Midbrain (tissue), 1 donor: ENCODE measurements at places on chromosomes 3 and 15.

DNA sequence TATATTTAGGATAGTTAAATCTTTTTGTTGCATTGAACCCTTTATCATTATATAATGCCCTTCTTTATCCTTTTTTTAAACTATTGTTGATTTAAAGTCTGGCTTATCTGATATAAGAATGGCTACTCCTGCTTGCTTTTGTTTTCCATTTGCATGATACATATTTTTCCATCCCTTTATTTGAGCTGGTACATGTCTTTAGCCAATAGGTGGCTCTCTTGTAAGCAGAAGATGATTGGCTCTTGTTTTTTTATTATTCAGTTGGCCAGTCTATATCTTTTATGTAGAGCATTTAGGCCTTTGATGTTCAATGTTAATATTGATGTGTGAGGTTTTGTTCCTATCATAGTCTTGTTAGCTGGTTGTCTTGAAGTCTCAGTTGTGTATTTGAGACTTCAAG is 99.5 kb upstream of the MCTP2 start:
- no peak for DNase-seq

DNA sequence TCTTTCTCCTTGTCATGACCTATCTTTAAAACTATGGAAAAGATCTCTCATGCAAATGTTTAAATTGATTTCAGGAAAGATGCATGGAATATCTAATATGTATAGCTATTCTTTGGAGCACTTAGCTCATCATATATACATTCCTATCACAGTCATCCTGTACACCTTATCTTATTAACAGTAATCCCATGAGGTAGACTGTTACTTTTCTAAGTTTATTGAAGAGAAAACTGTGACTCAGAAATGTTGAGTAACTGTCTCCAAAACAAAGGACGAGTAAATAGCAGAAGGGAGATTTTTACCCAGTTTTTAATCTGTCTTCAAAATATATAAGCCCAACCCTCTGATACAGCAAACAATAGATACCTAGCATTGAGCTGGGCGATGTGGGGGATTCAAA is 308.3 kb downstream of the GAP43 start:
- no peak for DNase-seq

DNA sequence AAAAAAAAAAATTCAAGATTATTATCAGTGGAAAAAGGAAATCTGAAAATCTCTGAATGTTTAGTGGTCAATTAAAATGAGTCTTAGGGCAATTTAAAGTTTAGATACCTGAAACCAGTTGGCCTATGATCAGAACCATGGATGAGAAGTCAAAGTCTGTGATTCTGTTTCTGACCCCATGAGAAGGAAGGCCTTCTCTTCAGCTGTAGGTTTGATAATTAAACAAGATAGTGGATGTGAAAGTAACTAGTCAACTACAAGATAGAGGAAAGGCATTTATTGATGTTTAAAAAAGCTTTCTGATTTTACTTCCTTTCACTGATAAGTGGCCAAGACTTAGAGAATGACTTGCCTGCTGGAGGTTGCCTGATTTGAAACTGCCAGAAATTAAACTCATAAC is 8.7 kb downstream of the PLS1 start:
- no peak for DNase-seq

DNA sequence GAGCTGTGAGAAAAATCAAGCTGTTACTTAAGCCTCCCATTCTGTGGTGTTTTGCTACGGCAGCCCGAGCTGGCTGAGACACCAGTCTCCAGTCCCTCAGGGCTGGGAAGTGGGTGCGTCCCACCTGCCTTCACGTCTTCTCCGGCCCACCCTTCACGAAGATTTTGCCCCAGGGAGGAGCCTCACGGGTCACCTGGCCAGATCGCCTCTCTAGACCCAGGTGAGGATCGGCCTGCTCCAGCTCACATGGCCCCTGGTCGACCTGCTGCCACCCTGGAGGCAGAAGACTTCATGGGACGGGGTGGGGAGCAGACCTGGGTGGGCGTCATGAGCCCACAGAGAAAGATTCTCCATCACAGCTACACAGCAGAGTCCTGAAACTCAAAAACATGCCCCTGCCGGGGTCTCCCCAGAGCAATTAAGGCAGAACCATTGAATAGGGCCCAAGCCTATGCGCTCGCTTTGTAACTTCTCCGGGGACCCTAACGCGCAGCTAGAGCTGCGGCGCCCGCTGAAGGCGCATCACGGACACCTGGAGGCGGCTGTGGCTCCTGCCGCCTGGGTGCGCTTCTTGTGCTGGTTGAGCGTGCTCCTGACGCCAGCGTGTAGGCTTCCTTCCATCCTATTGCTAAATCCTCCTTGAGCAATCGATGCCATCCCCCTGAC is 92.6 kb upstream of the ALDH1A3 start:
- no peak for DNase-seq

DNA sequence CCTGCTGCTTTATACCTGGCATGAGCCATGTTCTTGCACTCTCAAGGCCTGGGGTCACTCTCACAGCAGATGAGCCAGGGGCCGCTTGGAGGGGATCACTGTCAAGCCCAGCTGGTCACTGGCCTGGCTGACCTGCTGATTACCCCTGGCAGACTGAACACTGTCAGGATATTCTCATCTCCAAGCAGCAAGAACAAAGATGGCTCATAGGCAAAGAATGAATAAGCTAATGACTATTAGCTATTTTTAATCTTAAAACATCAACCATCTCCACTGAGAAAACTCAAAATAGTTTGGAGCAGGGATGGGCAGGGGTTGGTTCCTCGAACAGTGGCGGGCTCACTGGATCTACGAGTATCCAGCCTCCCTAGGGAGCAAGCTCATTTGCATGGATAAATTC is 64.4 kb upstream of the ACAN start:
- DNase-seq: no peak

DNA sequence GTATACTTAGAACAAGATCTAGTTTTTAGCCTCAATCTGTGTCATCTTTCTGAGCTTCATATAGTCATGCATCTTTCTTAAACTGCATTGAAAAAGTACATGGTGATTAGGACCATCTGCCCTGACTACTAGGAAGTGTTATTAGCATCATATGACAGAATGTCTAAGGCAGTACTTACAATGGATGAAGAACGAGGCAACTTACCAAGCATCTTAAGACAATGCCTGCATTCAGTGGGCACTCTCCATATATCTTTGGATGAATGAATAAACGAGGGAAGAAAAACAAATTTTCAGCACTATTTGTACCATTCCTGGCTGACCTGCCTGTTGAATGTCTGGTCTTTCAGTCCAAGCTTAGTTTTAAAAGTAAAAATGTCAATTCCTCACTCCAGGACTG is 185.4 kb upstream of the EPHA3 start:
- DNase-seq: no peak

GRCh38 chr15:62636823-62637573 is 405.5 kb upstream of the TPM1 start:
- DNase-seq: no peak

- no peak for DNase-seq
These were observed 854 bp upstream of the NPTN start for GRCh38 chr15:73633991-73634495.

- no peak for DNase-seq
These were observed 35.9 kb downstream of the KY start for GRCh38 chr3:134614955-134615354.

GRCh38 chr3:74067296-74067695 is 442.6 kb upstream of the PDZRN3 start:
- no peak for DNase-seq

GRCh38 chr15:62835351-62835750 is 207.2 kb upstream of the TPM1 start:
- no peak for DNase-seq

DNA sequence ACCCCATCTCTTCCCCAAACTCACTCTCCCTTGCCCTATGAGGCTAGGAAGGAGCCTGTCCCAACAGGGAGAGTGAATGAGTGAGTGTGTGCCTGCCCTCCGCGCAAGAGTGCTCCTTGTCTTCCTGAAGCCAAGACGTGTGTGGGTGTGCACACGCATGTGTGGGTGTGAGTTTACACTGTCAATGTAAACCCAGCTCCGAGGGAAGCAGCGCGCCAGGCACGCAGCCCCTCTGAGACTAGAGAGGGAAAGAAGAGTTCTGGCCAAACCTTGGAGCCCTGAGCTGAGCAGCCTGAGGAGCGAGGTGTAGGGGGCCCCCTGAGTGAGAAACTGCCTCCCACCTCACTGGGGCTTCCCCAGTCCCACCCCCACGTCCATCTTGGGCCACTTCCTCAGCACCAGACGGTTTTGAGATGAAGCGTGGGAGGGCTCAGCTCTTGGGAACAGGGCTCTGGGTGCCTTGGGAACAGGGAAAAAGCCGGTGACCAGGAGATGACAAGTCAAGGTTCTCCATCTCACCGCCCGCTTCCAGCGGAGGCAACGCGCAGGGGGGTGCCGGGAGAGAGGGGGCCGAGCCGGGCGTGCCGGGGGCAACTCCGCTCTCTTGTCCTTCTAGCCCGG is 5.1 kb downstream of the MECOM start:
- no peak for DNase-seq

DNA sequence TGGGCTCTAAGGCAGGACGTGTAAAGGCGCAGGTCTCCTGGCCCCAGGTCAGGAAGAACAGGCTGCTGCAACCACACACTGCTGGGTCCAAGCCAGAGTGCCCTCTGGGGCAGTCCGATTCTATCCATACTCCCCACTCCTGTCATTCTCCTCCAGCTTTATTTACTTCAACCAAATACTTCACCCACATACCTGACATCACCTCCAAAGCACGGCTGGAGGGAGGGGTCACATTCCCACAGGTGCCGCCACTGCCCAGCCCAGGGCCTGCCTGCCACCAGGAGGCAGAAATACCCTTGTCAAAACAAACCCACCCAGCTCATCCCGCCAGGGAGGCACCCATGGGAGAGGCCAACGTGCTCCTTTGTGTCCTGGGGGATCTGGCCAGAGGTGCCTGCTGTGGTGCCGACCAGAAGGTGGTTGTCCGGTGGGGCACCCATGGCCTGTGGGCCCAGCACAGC is 100.4 kb downstream of the DAPK2 start:
- DNase-seq: no peak

GRCh38 chr3:151281671-151282324 is 3.5 kb upstream of the P2RY14 start:
- no peak for DNase-seq

- DNase-seq: no peak
These were observed 30.2 kb upstream of the HCLS1 start for GRCh38 chr3:121690777-121691405.

GRCh38 chr15:89857673-89858072 is 36.1 kb downstream of the AP3S2 start:
- DNase-seq: no peak

- peak; percentile 15 for DNase-seq
These were observed 57.0 kb downstream of the IQSEC1 start for GRCh38 chr3:13016083-13016720.

GRCh38 chr3:71977525-71977924 is 192.6 kb upstream of the PROK2 start:
- no peak for DNase-seq

GRCh38 chr15:29135309-29135657 is 134.3 kb downstream of the NSMCE3 start:
- DNase-seq: no peak

DNA sequence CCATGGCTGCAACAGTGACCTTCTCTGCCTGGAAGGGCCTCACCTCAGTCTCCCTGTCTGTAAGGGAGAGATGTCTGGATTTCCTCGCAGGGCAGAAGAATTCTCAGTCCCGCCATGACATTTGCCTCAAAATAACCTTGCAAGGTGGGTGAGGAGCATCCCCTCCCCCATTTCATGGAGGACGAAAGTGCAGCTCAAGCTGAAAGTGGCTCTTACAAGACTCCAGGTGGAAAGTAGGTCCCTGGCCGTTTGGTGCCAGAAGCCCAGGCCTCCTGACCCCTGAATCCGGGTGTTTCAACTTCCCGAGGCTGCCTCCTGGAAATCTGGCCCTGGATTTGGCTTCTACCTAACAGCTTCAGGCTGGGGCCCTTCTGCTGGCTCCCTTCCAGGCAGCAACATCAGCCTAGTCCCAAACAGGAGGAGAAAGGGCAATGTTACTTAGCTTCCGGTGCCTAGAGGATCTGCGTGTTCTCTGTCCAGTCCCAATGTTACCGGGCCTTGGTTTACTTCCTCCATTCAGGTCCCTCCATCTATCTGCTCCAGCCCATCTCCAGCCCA is 769 bp upstream of the CSPG4 start:
- no peak for DNase-seq

DNA sequence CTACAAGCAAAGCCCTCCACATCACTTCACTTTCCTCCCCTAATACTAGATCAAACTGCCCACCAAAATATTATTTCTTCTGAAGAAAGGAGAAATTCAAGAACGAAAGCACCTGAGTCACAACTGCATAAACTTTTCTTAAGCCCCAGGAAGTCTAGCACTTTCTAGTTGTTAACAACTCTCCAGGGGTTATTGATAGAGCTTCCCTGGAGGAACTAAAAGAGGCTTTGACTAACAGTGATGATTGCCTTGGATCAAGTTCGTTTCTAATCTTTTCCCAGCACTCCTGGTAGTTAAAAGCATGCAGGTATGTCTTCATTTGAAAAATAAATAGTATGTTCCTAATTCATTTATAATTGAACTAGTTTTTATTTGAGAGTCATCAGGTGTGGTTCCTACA is 917.0 kb downstream of the TUSC7 start:
- no peak for DNase-seq

DNA sequence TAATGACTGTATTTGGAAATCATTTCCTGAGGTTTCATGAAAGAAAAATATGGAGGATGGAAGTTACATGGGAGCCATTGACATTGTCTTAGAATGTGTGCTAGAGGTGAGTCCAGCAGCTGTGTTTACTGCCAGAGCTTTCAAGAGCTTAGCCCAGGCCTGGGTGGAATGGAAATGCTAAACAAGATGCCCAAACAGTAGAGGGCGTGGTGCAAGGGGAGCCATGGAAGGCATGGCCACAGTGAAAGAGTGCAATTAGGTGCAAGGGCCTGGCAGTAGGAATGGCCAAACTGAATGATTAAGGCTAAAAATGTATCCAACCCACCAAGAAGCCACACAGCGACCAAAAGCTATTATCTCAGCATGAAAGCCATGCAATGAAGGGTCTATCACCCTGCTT is 257.7 kb upstream of the NR2F2 start:
- DNase-seq: no peak

GRCh38 chr15:78617516-78617915 is 3.3 kb downstream of the CHRNA3 start:
- DNase-seq: no peak

DNA sequence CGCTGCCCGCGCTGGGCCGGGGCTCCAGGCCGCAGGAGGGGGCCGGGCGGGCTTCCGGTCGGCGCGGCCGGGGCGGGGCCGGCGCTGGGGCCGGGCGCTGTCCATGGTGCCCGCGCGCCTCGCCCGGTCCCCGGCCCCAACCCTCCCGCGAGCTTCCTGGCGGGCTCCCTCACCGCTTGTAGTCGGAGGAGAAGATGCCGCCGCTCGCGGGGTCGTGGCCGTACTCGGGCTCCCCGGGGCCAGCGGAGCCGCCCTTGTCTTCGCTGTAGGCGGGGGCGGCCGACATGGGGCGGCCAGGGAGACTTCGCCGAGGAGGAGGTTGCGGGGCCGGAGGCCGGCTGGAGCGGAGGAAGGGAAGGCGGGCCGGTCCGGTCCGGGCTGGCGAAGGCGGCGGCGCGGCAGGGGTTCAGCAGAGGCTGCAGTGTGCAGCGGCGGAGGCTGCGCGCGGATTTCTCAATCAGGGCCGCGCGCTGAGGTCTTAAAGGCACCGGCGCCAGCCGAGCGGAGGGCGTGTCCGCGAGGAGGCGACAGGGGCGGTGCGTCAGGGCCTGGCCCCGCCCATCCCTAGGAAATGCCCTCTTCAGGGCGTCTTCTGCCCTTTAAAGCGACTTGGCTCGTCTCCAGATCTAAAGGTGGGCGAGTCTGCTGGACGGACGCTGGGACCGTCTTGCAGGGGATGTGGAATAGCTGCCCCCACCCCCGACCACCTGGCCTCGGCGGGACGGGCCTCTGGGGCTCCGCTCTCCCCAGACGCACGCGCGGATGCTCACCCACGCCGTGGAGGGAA is at the start of gene AP3B2:
TSS of gene AP3B2 (minus strand) at position 455 of the 787 bp plus-strand sequence. CDS start at position 286, 169 bp downstream.
- peak; percentile 67 for DNase-seq
